Activated CD4-positive, alpha-beta T cell treated with anti-CD3 and anti-CD28 coated beads, Interleukin-2, amount 50 U/mL, for 24 hours (primary cell): ENCODE measurements at places on chromosomes 13 and 19.

DNA sequence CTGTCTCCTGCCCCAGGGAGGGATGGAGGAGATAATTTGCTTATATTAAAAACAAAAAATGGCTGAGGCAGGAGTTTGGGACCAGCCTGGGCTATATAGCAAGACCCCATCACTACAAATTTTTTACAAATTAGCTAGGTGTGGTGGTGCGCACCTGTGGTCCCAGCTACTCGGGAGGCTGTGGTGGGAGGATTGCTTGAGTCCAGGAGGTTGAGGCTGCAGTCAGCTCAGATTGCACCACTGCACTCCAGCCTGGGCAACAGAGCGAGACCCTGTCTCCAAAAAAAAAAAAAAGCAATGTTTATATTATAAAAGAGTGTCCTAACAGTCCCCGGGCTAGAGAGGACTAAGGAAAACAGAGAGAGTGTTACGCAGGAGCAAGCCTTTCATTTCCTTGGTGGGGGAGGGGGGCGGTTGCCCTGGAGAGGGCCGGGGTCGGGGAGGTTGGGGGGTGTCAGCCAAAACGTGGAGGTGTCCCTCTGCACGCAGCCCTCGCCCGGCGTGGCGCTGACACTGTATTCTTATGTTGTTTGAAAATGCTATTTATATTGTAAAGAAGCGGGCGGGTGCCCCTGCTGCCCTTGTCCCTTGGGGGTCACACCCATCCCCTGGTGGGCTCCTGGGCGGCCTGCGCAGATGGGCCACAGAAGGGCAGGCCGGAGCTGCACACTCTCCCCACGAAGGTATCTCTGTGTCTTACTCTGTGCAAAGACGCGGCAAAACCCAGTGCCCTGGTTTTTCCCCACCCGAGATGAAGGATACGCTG is 184.0 kb downstream of the KDM4B start:
- DNase-seq, result no peak

- peak; percentile 50 for DNase-seq
Measured at GRCh38 chr19:38049105-38049649, 142.2 kb downstream of the SIPA1L3 start.

- no peak for DNase-seq
Measured at GRCh38 chr13:21328201-21328600, 130.9 kb downstream of the ZDHHC20 start.

DNA sequence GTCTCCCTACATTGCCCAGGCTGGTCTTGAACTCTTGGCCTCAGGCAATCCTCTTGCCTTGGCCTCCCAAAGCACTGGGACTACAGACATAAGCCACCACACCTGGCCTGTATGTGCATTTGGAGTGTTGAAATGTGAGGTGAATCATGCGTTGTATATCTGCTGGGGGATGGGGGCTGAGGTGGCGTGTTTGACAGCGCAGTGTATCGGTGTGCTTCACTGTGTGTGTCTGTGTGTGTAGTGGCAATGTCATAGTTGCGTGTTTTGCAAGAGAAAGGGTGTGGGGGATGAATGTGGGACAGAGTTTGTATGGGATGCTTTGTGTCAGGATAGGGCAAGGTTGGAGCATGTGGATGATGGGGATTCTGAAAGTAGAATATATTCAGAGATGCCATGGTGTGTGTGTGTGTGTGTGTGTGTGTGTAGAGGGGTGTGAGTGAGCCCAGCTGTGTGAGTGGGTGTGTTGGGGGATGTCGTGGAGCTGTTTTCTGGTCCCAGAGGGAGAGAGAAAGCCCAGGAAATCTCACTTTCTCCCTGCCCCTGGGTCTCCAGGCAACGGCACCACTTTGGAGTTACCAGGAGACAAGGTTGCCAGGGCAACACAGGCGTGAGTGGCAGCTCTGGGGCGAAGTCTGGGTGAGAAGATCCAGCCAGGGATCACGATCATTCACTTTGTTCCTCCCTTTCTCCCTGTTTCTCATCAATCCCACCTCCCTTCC is 1.1 kb upstream of the SWSAP1 start:
- no peak for DNase-seq

GRCh38 chr13:93039131-93039530 is 187.5 kb upstream of the GPC6 start:
- no peak for DNase-seq

DNA sequence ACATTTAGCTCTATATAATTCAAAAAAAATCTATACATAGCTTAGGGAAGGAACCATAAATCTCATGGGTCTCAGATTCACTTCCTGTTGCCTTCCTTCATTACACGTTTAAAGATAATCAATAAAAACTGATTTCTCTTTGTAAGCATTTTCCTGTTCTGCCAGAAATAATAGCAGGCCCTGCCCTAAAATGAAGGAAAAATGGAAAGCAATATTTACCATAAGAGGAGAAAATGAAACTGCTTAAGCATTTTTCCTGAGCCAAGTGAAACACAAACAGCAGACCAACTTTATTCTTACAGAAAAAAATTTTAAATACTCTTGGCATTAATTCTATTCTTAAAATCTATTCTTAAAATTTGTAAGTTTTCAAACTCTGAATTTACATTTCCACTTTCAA is 4.0 kb downstream of the LHFPL6 start:
- DNase-seq, result no peak

DNA sequence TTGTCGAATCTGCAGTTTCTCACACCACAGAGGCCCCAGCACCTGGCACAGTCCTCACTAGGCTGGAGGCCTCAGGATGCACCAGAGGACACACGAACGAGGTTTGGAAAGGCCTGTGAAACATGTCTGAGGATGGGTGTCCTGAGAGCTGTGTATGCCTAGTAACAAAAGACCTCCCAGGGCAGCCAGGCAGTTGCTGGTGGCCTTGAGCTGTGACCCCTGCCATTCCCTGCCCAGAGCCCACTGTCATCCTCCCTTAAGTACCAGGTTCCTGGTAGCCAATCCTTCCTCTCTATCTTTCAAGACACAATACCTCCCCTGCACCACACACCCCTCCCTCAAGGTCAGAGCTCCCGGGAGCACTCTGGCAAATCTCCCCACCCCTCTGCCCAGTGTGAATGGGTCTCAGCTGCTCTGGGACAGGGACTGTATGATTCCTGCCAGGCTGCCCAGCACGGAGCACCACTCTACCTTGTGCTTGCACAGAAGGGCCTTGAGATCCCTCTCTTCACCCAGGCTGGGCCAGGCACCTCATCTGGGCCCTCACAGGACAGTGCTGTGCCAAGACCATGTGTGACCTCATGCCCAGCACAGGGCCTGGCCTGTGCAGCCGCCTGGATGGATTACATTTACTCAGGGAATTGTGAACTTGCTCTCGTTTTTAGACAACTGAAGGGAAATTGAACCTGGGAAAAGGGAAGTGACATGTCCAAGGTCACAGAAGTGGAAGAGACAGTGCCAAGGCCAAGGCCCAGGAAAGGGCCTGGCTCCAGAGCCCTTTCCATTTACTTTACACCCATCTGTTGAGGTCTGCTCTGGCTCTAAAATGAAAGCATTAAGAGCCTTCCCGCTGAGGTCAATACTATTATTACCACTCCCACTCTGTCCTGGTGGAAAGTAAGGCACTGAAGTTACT is 2.2 kb downstream of the ZNF787 start:
- DNase-seq, result no peak

DNA sequence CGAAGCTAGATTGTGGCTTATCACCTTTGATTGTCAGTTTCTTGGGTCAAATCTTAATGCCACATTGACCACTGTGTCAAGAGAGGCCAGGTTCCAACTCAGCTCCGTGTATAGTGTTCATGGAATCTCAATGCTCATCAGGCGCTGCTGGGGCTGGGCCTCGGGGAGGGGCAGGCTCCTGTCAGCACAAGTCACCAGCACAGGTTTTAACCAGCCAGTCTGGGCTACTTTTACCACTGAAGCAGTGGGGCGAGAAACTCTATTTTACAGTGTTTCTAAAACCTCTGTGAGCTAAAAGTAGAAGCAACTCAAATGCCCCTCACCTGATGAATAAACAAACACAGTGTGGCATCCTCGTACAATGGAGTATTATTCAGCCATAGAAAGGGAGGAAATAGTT is 118.7 kb upstream of the GJB6 start:
- no peak for DNase-seq

- no peak for DNase-seq
Measured at GRCh38 chr19:56084835-56085536, 36.1 kb downstream of the ZNF787 start.

DNA sequence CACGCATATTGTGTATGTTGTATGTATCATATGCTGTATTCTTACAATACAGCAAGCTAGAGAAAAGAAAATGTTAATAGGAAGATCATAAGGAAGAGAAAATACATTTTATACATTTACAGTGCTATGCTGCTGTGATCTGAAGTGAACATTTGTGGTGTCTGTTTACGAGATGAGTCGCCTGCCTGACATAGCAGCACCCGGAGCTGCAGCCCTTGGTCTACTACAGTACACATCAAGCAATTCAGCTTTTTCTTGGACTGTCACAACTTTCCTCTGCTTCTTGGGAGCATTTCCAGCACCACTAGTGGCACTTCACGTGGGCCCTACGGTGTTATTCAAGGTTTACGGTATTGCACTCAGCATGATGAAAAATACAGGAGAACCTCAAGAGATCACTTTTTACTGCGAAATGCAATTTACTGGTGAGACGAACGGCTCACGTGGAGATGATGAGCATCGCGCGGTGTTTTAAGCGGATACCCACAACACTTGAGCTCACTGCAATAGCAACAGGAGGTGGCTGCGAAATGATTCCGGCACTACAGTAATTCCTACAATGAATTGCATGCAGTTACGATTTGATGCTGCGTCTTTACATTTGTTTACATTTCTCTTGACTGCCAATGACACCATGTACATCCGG is 308.4 kb downstream of the FGF9 start:
- no peak for DNase-seq

DNA sequence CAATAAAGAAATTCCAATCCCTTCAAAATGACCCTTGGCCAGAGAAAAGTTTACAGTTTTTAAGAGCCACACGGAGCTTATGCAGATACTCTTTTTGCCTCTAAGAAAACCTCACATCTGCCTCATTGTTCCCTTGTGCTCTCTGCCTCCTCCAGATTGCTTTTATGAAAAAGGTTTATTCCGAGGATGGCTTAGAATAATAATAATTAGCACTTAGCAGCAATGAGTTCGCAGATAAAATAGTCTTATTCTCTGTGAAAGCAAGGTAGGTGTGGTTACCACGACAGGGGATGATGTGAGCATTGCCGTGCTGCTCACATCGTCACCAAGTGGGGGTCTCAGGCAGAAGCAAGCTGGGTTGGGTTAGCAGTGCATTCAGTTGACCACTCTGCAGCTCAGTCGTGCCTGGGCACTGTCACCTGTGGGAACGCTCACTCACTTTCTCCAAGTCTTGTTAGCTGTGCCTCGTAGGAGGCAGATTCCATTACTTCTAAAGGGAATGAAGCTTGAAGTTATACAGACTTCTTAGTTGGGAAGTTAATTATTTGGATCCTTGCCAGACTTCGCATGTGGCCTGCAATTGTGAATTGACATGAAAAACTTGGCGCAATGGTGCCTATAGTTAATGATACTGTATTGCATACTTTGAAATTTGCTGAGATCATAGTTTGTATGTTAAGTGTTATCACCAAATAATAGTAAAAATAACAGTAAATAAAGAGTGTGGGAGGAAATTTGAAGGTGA is 157.2 kb downstream of the MYO16 start:
- no peak for DNase-seq

DNA sequence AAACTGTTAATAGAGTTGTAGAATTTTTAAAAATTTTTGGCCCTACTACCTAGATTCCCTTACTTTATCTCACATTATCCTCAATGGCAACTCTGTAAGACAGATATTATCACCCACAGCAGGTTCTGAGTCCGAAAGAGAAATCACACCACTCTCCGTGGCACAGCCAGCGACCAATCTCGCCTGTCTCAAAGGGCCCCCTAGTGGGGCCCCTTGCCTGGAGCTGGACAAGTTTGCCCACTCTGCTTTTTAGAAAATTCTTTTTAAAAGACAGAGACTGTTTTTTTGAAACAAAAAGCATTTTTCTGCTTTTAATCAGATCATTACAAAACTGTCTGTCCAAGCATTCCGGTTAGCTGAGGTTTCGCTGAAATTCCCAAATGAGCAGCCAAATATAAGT is 21.7 kb downstream of the PHF11 start:
- no peak for DNase-seq

GRCh38 chr13:80571346-80572307 is 230.7 kb upstream of the SPRY2 start:
- no peak for DNase-seq

DNA sequence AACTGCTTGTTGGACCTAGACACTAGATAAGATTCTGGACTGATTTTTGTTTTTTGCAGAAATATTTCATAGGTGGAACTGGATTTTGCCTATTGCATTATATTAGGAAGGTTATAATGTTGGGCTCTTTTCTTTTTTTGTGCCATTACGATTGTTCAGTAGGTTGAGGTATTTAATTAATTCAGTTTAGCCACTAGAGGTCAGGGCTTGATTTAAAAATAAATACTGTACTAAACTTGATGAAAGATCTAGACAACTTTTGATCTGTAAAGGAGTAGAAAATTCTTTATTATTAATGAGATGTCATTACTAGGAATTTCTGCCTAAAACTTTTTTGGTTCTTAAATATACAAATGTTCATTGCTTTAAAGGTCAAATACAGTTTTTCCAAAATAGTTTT is 15.2 kb upstream of the SUPT20H start:
- DNase-seq, result no peak

- no peak for DNase-seq
Measured at GRCh38 chr19:9786342-9786741, 17.8 kb upstream of the ZNF846 start.

- no peak for DNase-seq
Measured at GRCh38 chr19:17243830-17244617, 1.7 kb downstream of the NR2F6 start.

DNA sequence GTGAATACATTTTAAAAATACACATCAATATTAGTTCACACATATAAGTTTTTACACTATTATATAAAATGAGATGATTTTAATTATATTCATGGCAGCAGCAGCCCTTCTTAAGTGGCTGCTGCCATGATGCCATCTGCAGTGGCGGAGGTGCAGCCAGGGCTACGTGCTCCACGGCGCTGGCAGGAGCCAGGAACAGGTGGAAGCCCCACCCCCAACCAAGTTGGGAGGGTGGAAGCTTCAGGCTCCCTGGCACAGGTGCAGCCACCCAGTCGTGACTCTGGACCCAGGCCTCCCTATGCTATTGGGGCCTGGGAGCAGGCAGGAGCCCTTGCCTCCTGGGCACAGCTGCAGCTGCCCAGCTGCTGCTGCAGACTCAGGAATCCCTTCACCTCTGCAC is 646.9 kb upstream of the PCDH9 start:
- DNase-seq, result no peak

- DNase-seq, result no peak
Measured at GRCh38 chr19:20558011-20558410, 7.6 kb downstream of the ZNF737 start.

GRCh38 chr13:35164324-35164932 is 222.4 kb downstream of the NBEA start:
- no peak for DNase-seq
